Caki2 (cell line): ENCODE measurements at places on chromosomes 12 and 14. TPM values are rescaled to one million over a fixed set of nuclear protein-coding genes. Genes with fewer than 3 reads are reported as not detected.
A peak's percentile ranks its signal among the peaks of the same experiment; 100 is the strongest.

GRCh38 chr12:109892748-109893147, 7.3 kb upstream of the TCHP start:
- DNase-seq, result no peak

GRCh38 chr14:57482120-57482519, 11.5 kb downstream of the CCDC198 start:
- no peak for DNase-seq

- DNase-seq, result no peak
These were observed 11.6 kb upstream of the HAL start for GRCh38 chr12:96007729-96008128.

DNA sequence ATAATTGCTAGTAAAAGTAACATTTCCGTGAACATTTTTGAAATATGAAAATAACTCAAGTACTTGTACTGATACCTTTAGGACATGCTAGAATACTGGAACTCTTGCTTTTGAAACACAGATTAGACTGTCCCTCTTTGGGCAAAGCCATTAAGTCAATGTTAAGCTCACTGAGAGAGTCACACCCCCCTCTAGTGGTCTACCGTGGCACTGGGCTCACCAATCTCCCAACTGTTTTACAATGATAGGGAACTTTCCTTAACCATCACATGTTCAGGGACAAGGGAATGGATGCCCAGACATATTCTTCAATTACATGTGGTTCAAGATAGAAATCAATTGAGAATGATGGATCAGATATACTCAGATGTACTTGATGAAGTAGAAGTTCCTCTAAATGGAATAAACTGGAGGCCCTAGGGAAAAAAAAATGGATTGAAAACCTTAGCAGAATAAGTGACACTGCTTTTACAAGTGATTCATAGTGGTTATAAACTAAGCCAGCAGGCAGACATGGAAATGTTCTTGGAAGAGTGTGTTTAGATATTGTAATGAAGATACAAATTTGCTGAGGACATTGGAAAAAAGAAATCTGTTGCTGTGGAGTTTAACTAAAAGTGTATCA, 17.8 kb downstream of the NANOG start:
- peak; percentile 52 for DNase-seq

DNA sequence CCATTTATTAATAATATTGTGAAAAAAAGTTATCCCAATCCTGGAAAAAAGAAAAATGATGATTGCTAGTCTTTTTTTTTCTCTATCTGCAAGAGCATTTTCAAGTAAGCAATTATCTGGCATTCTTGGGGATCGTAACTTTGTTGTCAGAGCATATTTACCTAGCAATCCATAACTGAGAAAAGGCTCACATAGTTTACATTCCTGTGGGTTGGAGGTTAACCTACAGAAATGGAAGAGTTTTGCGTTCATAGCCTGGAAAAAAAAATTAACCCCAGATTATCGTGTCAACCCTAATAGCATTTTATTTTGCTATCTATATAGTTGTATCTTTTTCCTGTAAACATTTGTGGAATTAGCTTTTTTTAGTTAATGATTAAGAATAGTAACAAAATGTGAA, 292.3 kb downstream of the DAD1 start:
- DNase-seq, result peak; percentile 71

DNA sequence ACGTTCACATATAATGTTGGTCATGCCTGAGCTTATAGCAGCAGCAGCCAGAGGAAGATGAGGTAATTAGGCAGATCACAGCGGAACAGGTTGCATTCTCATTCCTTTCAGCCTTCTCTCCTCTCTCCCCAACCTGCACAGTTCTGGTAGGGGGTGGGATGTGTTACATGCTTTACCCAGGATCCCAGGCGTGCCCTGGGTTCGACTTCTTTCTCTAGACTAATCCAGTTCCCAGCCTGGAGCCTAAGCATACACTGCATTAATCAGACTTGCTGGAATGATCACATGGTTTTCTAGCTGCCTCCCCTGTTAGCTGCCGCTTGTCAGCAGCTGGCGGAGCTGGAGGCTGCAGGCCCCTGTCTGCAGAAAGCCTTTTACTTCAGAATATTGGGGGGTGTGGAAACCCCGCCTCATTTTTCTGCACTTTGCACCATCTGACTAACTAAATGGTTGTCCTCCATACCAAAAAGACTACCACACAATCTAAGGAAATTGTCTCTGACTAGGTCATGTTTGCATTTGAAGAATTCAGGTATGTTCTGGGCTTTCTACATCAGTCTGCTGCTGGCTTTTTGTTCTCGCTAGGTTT, 46.0 kb upstream of the EVL start:
- DNase-seq, result no peak

DNA sequence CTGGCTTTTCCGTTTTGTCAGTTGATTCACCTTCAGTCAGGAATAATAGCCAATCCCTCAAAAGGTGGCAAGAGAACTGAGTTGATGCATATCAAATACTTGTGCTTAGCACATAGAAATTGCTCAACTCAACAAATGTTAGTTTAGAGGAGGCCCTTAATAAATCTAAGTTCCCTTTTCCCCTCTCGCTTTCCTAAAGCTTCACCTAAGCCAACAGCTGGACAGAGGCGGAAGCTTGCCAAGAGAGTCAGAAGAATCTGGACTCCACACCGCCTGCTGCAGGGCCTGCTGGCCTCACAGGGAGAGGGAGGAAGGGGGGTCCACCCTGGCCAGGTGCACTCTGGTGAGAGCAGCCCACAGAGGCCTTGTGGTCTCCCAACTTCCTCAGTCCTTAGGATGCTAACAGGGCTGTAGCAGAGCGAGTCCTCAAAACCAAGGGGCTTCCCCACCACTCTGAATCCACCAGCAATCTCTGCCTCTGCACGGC, 213.1 kb downstream of the CHST11 start:
- DNase-seq, result no peak

Gene GLIPR1
- 5.0 and 25.5 TPM in 2 replicates for total RNA-seq

Gene ISM2
- 0.14 TPM in 1 of 2 replicates, not detected in the other for total RNA-seq

DNA sequence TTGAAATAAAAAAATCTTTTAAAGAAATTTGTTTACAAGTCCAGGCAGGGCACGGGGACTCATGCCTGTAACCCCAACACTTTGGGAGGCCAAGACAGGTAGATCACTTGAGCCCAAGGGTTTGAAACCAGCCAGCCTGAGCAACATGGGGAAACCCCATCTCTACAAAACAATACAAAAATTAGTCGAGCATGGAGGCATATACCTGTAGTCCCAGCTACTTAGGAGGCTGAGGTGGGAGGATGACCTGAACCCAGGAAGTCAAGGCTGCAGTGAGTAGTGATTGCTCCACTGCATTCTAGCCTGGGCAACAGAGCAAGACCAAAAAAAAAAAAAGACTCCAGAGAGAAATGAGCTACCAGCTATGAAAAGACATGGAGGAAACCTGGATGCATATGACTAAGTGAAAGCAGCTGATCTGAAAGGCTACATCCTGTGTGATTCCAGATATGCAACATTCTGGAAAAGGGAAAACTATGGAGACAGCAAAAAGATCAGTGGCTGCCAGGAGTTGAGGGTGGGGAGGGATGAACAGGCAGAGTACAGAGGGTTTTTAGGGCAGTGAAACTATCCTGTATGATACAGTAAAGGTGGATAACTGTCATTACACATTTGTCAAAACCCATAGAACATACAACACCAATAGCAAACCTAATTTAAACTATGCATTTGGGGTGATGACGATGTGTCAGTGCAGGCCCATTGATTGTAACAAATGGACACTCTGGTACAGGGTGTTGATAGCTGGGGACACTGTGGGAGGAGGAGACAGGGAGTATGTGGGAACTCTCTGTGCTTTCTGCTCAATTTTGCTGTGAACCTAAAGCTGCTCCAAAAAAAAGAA, 59.9 kb downstream of the PRKAB1 start:
- DNase-seq, result peak; percentile 66

GRCh38 chr14:79745046-79745445, 466.3 kb downstream of the DIO2 start:
- DNase-seq, result no peak

Gene ABCD2
- not detected in 2 replicates for total RNA-seq

DNA sequence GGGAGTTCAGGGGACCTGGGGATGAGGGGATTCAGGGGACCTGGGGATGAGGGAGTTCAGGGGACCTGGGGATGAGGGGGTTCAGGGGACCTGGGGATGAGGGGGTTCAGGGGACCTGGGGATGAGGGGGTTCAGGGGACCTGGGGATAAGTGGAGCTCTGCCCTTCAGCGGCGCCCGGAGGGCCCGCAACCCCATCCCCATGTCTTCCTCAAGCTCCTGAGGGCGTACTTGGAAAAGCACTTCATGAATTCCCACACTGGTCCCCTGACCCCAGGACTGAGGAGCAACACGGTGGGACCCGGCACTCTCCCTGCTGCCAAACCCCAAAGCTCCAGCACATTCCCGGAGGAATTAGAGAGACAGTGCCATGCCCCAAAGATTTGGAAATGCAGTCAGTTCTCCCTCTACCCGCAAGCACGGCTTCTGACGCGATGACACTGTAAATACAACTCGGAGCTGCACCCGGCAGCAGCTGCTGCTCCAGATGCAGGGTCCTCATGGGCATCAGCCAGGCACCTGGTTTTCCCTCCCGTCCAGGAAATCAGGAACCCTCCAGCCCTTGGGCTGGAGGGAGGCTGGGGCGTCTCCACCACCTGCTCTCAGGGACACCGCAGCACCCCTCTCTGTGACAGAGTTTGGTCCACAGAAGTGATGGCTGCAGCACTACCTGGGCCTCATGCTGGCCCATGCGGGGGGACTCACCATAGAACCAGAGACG, 32.8 kb upstream of the C14orf180 start:
- no peak for DNase-seq
